ENCODE measurements at places on chromosomes 1 and 21.
A peak's percentile ranks its signal among the peaks of the same experiment; 100 is the strongest.

DNA sequence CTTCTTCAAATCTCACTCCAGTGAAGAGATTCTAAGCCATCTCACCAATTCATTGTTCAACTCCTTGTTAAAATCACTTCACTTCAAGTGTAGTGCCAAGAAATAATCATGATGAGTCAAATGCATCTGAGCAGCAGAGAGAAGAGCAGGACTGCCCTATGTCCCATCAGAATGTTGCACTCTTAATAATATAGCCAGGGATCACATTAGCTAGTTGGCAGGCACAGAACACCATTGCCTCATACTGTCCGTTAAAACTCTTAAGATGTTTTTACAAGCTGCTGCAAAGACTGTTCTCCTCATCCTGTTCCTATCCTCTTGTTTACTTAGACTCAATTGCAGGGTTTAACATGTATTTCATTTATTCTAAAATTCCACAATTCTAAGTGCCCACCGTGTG lies 432.9 kb downstream of the PLPP3 start:
- DNase-seq, result no peak

DNA sequence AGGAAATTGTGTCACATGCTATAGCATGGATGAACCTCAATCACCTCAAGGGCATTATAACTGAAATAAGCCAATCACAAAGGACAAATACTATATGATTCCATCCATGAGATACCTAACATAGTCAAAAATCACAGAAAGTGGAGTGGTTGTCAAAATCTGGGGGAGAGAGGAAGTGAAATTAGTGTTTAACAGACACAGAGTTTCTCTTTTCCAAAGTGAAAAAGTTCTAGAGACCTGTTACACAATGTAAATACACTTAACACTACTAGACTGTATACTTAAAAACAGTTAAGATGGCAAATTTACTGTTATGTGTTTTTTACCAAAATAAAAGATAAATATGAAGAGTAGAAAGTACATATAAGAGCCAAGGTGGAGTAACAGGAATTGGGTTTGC lies 31.8 kb downstream of the ZNF644 start:
- DNase-seq, result no peak

GRCh38 chr1:33875862-33876261 lies 12.0 kb downstream of the HMGB4 start:
- DNase-seq, result no peak

DNA sequence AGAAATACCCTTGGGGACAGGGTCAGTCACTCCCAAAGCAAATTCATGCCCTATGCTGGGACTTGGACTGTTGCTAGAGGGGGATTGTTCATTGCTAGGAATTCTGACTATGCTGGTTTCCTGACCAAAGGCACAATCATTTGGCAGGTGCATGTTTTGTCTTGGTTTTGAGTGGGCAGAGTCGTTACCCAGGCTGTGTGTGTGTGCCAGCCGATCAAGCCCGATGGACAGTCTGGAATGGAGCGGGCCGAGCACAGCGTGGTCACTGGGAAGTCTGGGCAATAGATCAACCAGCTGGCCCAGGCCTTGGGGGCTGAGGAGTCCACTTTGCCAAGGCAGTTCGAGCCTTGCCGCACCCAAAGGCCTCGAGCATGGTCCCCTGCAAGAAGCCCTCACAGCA lies 60.9 kb downstream of the HTR6 start:
- DNase-seq, result no peak

DNA sequence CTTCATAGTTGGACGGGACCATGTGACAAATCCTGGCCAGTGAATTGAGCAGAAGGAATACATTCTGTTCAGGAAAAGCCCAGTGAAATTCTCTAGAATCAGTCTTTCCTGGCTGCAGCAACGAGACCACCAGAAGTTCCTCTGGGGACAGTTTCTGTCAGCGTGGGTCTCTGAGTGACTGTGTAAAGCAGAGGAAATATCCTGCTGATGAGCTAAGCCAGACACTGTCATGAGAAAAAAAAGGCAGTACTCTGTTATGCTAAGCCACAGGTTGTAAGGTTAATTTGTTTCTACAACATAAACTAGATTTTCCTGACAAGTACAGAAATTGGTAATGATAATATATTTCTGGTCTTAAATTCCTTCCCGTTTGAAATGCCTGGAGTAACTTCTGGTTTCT lies 664.4 kb downstream of the LMO4 start:
- DNase-seq, result no peak

- DNase-seq, result no peak
Measured at GRCh38 chr1:205447457-205448341, 8.1 kb downstream of the BLACAT1 start.

DNA sequence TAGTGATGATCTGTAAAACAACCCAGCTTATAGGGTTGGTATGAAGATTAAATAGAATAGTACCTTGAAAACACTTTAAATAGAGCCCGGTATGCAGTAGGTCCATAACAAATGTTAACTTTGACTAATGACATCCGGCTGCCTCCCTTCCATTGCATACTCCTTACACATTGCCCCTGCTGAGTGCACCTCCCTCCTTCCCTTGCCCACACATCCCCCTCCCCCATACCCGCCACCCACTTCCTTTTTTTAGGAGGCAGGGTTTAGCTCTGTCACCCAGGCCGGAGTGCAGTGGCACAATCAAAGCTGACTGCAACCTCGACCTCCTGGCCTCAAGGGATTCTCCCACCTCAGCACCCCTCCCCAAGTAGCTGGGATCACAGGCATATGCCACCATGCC lies 24.4 kb upstream of the ZC3H12A start:
- peak; percentile 13 for DNase-seq

- no peak for DNase-seq
Measured at GRCh38 chr1:207034208-207034607, 1.7 kb upstream of the C1orf116 start.

DNA sequence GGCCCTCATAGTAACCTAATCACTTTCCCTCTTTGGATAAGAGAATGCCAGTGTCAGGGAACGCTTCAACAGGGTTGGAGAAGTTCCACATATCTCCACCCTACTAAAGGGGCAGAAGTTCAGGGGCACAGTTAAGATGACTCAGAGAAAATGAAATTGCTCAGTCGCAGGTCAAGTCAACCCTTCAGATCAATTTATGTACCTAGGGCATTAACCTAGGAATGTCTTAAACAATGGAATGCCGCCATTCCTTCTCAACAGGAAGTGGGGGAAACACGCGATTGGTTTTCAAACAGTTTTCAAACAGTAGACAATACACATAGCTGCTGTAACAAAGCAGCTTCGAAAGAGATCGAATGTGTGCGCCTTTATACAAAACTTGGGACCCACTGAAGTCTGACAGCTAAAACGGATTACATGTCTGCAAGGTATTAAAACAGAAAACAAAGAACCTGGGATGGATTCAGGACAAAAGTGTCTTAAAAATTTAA lies 897 bp downstream of the SLC25A24 start:
- no peak for DNase-seq

GRCh38 chr1:96365076-96365475 lies 356.5 kb upstream of the PTBP2 start:
- DNase-seq, result no peak

- DNase-seq, result no peak
Measured at GRCh38 chr1:92655197-92655801, 129.6 kb downstream of the EVI5 start.

DNA sequence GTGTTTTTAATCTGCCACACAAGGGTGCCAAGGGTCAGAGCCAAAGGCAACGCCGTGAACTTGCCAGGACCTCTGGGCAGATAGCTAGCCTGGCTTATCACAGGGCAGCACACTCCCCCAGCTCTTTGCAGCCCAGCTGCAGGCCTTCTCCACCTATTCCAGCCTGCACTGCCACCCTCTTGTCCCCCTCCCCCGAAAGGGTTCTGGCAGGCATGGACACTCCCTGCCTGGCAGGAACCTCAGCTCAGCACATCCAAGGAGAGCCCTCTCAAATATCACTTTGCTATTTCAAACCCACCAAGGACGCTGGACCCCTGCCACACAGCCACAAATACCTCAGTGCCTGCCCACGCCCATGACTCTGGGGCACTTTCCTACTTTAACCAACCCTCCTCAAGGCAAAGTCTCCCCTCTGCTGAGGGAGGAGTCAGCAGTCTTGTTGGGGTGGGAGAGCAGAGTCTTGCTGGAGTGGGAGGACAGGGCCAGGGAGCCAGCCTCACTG lies 9.1 kb downstream of the SSBP3 start:
- no peak for DNase-seq

DNA sequence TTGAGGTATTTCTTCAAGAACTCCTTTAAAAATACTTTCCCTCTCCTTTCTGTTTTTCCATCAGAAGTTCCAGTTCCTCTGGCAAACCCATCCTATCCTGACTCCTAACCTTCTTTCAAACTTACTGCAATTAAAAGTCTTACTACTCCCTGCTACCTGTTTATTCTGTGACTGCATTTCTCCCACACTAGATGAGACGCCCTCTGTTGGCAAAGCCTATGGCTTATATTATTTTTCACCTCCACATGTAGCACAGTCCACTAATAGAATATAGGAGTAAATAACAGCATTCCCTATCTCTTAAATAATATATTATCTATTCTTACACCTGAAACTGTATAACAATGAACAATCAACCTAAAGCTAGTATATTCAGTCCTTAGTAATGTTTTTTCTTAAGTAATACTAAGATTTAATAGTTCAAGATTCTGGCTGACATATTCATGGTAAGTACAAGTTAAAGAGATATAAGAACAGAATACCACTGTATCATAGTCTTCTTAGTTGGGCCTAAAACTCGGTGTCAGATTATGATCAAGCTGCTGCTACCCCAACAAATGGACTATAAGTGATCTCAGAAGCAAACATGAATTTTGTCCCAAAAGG lies 54.8 kb downstream of the RAB3GAP2 start:
- DNase-seq, result no peak

DNA sequence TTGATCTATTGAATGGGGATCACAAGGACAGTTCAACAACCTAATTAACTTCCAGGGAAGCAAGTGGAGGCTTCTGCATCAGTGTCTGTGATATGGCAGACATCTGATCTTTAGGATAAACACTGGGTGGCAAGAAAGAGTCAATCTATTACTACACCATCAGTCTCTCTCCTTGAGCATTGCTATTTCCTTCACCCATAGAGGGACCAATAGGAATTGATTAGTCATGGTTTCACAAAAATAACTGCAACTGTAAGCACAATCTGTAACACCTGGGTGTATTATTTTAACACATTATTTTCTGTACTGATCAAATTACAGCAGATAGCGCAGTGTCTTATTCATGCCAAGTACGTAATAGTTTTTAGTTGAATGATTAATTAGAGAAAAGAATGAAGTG lies 50.3 kb downstream of the USP24 start:
- no peak for DNase-seq

DNA sequence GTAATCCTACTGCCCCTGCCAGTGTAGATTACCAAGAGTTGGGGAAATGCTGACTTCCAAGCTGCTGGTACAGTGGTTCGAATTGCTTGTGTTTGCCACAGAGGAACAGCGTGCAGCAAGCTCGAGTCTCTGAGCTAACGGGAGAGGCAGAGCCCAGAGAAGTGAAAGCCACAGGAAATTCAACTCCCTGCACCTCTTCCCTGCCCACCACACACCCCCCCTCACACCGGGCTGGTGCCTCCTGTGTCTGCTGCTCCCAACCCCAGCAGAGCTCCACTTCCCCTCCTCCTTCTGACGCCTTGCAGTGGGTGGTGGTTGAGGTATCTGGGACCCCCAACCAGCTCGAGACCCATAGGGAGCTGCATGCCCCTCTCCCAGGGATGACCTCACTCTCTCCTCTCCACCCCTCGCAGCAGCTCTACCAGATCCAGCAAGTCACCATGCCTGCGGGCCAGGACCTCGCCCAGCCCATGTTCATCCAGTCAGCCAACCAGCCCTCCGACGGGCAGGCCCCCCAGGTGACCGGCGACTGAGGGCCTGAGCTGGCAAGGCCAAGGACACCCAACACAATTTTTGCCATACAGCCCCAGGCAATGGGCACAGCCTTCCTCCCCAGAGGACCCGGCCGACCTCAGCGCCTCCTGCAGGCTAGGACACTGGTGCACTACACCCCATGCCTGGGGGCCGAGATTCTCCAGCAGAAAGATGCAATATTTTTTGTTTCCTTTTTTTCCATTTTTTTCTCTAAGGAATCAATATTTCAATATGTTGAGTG lies 13.1 kb upstream of the KCNQ4 start:
- no peak for DNase-seq

DNA sequence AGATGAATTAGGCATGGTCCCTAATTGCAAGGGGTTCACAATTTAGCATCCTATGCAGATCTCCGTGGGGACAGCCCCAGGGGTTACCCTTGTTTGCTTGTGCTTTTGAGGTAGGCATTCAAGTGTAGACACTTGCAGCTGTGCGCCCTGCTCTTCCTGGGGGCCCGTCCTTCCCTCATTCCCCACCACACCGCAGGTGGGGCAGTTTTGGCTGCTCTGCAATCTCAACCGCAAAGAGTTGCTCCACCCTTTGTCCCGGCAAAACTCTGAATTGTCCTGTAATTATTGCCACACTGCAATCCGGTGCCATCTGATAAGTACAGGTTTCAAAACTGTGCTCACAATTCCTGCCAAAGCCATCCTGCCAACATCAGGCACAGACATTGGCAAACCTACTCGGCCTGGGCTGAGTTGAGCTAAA lies 65.4 kb upstream of the LYST start:
- no peak for DNase-seq

DNA sequence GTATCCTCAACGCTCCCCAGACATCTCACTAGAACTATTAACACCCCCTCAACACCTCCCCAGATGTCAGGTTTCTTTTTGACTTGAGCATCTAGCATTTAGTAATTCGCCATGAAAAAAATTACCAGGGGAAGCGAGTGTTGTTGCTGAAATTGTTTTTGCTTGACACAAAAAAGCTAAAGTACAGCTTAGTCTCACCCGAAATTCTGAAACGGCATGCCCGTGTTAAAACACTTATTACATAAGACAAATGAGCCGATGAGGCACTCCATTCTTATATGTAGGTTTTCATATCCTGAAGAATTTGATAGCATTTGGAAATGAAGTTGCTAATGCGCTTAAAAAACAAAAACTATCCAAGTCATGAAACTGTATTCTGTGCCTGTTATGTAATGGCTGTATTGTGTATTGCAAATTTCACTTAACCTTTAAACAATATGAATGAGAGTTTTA lies 1.3 kb upstream of the NRIP1 start:
- DNase-seq, result no peak

GRCh38 chr1:204751883-204752687 lies 66.5 kb upstream of the LRRN2 start:
- no peak for DNase-seq

DNA sequence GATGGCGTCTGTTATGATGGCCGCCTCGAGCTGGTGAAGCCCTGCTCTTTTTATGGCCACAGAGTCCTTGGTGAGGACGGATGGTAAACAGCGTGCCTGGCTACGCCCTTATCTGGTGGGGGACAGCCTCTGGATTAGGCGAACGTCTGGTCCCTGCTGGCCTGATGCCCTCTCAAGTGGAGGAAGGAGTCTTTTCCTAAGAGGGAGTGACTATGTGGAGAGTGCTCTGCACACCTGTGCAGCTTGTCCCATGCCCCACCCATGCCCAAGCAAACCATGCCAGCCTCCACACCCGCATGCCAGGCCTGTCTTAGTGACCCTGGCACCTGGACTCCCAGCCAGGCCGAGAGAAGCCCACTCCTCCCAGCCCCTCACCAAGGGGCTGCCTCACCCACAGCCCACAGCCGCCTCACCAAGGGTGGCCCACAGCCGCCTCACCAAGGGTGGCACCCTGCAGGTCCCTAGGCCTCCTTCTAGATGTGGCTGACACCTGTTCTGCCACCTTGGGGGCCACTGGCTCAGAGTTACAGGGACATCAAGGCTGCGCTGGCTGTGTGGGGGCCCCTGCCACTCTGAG lies 40.2 kb downstream of the WNT9A start:
- DNase-seq, result no peak
